Calu3 (cell line): ENCODE measurements at places on chromosomes 2 and 18. TPM values are rescaled to one million over a fixed set of nuclear protein-coding genes. Genes with fewer than 3 reads are reported as not detected.

- no peak for DNase-seq
Measured at GRCh38 chr2:207042841-207043240, 103.5 kb downstream of the CPO start.

DNA sequence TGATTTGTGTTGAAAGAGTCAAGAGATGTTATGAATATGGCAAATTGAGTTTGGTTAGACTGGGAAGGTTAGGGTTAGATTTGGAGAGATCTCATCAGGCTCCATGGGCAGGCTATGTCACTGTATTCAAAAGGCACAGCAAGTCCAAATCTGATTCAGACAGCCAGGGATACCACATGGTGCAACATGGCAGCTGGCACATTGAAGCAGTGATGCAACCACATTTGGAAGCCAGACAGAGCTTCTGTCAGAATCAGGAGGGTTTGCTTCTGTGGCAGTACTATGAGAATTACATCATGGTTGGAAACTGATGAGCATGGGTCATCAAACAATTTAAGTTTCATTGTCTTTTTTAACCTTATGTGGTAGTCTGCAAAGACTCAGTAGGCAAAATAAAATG, 772.2 kb downstream of the SUCLG1 start:
- DNase-seq: no peak

DNA sequence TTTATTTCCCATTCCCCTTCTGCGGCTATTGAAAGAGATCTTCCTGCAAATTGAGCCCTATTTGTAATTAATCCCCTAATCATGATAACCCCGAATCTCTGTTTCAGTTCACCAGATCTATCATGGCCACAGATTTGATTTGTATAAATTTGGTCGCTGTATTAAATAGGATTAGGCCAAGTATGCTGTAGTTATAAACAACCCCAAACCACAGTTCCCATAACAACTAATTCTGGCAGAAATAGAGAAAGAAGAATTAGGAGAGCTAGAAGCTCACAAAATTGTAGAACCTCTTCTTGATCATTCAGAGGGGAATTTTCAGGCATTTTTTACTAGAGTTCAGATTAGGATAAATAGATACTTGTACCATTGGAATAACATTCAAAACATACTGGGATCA, 433.7 kb upstream of the TNP1 start:
- DNase-seq: no peak

- DNase-seq: no peak
Measured at GRCh38 chr2:32189011-32189410, 23.3 kb downstream of the SLC30A6 start.

GRCh38 chr2:104028061-104028460, 825.9 kb upstream of the POU3F3 start:
- DNase-seq: no peak

DNA sequence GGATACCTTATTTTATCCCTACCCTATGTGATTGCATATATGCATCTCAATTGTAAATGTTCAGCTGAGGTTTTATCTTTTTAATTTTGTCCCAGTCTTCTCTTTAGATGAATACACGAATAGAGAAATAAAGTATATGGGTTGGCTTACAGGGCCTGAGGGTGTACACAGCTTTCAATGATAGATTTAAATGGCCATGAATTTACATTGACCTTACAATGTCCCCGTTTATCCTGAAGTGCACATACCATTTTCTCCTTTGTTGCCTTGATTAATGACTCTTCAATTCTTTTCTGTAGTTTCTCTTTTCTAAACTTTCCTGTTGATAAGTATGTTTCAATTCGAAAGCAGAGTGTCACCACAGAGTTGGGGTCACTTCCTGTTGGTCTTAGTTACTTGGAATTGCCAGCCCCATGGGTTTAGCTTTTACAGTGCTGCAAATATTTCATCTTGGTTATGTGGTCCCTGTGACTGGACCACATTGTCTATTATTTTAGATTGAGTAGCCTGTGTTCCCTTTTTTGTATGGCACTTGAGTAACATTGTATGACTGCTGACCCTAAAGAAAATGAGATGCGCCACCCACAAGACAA, 1616.3 kb upstream of the ACVR2A start:
- no peak for DNase-seq

- no peak for DNase-seq
Measured at GRCh38 chr2:70854411-70854810, 18.8 kb upstream of the CD207 start.

GRCh38 chr2:43070030-43070429, 156.4 kb downstream of the ZFP36L2 start:
- DNase-seq: peak; percentile 73

- DNase-seq: no peak
Measured at GRCh38 chr2:168120730-168121129, 126.7 kb downstream of the STK39 start.

GRCh38 chr2:233371641-233372040, 17.3 kb downstream of the DGKD start:
- no peak for DNase-seq

GRCh38 chr18:50151926-50152325, 43.0 kb downstream of the MYO5B start:
- no peak for DNase-seq

Gene TMEM182
- 12.1 and 12.9 TPM in 2 replicates for total RNA-seq

Gene TSHZ1
- total RNA-seq: 8.6 and 10.8 TPM in 2 replicates

Gene FBXO15
- total RNA-seq: 1.5 and 1.7 TPM in 2 replicates

Gene GALNT14
- total RNA-seq: 50.3 and 61.9 TPM in 2 replicates

Gene CTIF
- 33.2 and 40.8 TPM in 2 replicates for total RNA-seq

Gene IL36A
- total RNA-seq: not detected in 2 replicates

Gene ALK
- not detected in 2 replicates for total RNA-seq

Gene UGT1A8
- not detected in 2 replicates for total RNA-seq

Gene SAG
- total RNA-seq: not detected in 2 replicates
